ENCODE measurements at places on chromosomes 12 and 14.

DNA sequence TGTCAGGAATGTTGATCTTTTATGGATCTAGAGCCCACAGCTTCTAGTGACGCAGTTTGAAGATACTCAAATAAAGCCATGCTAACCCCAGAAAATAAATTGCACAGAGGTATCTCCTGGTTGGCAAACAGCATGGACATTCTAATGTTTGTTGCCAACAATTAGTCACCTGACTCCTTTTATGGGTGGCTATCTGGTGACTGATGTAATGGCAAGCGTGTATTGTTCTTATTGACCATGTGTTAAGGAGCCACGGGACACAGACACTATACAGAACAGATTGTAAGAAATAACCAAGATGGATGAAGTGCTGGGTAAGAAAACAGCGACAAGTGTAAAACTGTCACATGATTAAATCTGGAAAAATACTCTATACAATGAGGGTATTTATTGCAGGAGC, 401.3 kb upstream of the PDE3A start:
- DNase-seq: no peak

DNA sequence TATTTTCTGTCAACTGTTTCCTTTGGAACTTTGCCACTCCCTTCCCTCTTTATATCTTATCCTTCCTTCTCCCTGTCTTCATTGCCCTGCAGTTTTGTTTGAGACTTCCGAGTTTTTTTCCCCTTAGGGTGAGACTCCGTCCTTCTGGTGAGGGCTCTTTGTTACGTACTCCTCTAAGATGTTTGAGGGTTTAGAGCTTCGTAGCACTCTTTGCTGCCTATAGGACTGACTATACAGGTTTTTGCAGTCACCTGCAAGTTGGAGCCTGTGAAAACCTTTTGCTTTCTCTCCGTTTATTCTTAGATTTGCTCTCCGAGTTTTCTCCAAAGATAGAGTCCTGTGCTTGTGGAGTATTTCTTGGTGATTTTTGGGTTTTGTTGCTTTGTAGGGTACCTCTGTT, 41.7 kb upstream of the MYRFL start:
- no peak for DNase-seq

- peak; percentile 2 for DNase-seq
Measured at GRCh38 chr12:120944645-120945217, 33.6 kb upstream of the HNF1A start.

GRCh38 chr12:26567126-26567525, 265.9 kb downstream of the ITPR2 start:
- no peak for DNase-seq

- DNase-seq: no peak
Measured at GRCh38 chr14:81480741-81481140, 52.9 kb downstream of the SEL1L start.

- DNase-seq: no peak
Measured at GRCh38 chr12:124719231-124719630, 144.4 kb downstream of the SCARB1 start.

DNA sequence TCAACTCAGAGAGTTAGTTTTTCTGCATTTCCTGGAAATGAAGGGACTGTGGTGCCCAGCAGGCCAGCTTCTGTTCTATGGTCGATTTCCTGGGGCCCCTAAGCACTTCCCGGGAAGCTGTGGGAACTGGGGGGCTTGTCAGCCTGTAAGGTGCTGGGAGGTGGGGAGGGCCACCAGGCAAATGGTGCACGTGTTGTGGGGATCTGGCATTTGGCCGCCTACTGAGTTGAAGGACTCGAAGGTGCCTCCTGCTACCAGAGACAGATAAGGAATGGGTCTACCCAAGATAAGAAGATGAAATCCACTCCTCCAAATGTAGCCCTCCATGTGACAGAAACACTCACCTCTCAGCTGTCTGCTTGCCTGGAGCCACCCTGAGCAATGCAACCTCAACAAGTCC, 341.7 kb downstream of the DPF3 start:
- no peak for DNase-seq

DNA sequence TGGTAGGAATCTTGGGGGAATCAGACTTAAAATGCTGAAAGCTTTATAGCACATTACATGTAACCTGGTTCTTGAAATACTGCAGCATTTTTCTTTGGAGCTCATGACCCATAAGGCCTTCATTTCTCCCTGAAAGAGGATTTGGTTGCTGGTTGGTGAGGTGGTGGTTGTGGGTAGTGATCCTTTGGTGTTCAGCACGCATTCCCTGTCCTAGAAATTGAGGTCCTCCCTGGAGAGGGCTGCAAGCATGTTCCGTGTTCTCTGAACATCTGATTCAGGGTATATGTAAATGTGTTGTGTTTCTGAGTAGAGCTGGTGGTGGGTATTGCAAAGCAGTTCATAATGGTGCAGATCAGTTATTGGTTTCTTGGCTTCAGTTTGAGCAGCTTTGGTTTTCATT, 2.0 kb downstream of the SCN8A start:
- no peak for DNase-seq

DNA sequence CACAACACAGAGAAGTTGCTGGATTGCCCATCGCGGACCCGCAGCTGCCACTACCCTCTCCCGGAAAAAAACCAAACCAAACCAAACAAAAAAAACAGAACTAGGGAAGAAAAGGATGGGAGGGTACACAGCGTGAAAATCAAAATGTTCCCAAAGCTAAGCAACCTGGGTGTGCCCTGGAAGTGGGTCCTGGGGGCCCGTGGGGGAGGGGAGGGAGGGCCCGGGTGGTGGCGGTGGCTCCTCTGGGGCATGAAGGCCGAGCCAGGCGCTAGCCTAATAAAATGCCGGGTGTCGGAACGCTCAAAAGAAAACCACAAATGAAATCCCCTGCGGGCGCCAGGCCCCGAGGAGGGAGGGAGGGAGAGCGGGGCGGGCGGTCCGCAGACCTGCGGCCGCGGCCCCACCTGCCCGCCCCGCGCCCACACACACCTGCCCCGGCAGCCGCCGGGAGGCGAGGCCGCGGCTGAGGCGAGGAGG, 787 bp downstream of the HECTD4 start:
- DNase-seq: no peak

- DNase-seq: no peak
Measured at GRCh38 chr14:104643306-104643705, 38.7 kb upstream of the TMEM179 start.

DNA sequence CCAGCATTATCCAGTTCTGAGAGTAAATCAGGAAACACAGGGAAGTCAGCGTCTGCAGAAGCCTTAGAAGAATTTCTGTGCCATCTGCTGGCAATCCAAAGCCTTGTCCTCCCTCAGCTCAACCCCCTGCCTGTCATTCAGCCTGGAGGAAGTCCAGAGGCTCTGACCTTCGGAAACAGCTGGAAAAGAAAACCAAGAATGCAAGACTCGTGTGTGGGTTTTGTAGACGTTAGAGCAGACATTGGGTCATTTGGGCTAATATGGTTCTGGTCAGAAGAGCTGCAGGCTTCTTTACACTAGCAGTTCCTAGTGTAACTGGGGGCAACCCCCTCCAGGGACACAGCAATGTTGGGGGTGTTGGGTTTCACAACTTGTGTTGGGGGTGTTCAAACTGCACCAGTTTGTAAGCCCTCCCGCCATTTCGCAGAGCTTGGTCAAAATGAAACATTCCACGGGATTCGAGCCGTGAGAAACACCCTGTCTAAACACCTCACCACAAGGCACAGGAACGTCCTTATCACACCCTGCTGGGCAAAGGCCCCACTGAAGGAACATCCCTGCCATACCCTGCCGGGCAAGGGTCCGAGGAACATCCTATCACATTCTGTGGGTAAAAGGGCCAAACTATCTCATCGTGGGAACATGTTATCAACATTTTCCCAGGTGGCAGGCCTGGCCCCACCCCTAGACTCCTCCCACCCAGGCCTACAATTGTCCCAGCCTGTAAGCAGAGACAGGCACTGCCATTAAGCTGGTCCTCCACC, 21.0 kb upstream of the SERPINA4 start:
- DNase-seq: no peak

- DNase-seq: no peak
Measured at GRCh38 chr12:104130760-104131159, 7.2 kb downstream of the NFYB start.

DNA sequence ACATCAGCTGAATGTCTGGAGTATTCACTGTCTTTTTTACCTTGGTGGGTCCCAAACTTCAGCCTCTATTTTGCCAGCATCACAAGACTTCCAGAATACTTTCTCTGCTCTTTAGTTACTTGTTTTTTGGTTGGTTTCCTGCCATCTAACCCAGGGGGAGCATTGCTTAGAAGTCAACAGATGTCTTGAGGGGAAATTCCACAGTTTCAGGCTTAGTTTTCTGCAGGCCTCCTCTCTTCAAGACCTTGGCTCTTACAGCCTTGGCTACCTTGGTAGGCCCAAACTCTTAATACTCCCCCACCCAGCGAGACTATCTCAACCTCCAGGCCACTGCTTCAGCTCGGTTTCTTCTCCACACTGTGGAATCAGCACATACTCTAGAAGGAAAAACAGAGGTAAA, 41.7 kb downstream of the NEDD1 start:
- no peak for DNase-seq

- DNase-seq: no peak
Measured at GRCh38 chr12:62703011-62703380, 232.0 kb downstream of the PPM1H start.

- DNase-seq: no peak
Measured at GRCh38 chr14:20614038-20614840, 23.1 kb upstream of the RNASE12 start.

GRCh38 chr12:20653871-20654270, 41.3 kb upstream of the SLCO1C1 start:
- no peak for DNase-seq

DNA sequence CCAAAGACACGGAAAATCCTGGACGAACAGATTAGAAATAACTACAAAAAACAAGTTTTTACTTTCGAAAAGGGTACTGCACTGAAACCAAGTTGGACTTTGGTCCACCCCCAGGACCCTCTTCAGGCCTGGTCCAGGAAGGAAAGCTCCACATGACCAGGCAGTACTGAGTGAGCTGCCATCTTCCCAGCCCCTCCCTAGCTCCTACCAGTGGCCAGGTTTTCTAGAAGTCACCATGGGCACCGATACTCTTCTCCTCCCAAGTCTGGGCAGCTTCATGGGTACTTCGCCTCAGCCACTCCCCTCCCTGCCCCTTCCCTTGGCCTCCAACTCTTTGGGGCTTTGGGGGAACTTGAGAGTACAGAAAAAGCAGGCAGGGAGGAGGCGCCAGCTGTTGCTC, 6.6 kb downstream of the VAMP1 start:
- DNase-seq: no peak

- DNase-seq: no peak
Measured at GRCh38 chr12:78269620-78270019, 438.9 kb downstream of the NAV3 start.

Measured in GF-D8 (cell line).